ENCODE measurements at places on chromosomes 16 and 17.

DNA sequence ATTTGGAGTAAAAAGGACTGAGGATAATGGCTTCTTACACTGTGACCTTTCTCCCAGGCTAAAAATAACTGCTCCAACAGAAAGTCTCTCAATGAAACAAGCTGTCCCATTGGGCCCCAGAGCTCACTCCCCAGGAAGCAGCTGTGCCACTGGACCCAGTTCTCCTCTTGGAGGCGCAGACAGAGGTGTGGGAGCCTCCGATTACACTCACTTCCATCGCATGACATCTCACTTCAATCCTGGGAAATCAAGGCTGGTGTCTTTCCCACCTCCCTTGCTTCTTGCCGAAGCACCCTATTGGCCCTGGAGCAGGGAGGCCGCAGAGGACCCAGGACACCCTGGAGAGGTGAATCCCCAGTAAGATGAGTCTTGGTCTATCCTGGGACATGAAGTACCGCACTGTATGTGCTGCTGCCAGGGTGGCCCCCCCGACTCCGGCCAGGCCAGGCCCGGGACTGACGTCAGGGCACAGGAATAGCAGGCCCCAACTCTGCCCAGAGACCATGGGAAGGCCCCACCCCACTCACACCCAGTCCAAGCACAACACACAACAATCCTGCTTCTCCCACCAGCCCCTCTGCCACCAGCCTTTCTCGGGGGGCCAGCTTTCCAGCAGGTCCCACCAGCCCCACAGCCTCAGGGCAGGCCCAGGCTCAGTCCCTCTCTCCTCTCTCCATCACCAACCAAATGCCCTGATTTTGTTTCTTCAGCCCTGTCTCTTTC lies 29.5 kb downstream of the SRL start:
- no peak for DNase-seq

DNA sequence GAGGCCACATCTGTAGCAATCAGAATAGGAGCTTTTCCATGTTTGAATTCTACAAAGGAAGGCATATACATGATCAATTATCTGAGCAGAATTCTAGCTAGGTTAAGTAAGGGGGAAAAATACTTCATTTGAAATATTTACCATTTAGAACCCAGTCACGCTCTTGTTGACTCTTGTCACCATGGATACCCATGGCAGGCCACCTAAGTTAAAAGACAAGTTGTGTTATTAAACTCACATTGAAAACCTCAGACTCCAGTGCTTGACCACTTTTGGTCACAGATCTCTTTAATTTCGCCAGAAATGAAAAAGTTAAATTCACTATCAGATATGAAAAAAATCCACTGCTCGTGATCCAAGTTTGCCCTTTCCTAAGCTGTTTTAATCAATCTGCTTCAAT lies 4.1 kb downstream of the DDX5 start:
- DNase-seq, result no peak

GRCh38 chr17:7290685-7291084 lies 3.8 kb downstream of the YBX2 start:
- DNase-seq, result peak; percentile 66

DNA sequence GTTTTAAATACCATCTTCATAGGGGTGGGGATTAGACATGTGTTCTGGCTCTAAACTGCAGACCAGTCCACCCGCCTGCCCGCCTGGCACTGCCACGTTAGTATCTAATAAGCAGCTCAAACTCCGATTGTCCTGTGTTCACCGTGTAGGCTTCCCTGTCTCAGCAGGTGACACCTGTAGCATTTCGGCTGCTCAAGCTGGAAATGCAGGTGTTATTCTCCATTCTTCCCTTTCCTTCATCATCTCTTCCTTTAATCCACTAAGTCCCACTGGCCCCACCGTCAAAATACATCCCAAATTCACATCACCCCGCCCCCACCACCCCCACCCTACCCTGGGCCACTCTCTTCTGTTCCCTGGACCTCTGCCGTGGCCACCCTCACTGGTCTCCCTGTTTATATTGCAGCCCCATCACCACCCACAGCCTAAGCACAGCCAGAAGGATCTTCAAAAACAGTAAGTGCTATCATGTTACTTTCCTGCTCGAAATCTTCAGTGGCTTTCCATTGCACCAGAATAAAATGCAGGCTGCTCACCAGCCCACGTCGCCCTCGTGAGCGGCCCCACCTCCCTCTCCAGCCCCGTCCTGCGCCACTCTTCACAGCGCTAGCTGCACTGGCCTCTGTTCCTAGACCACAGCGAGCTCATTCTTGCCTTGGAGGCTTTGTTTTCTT lies 65.1 kb downstream of the RTN4RL1 start:
- DNase-seq, result peak; percentile 88

DNA sequence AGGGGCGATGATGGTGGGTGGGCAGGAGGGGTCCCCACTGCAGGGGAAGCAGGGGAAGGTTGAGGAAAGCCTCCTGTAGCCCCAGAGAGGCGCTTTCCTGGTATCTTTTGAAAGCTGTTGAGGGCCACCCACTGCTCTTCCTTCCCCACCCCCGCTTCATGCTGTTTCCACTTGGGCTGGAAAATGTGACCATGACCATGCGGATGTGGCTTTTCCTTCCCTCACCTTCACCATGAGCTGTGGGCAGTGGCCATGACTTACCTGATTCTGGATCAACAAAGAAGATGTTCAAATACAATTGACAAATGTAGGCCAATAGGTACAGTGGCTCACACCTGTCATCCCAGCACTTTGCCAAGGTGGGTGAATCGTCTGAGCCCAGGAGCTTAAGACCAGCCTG lies 13.8 kb downstream of the MVP start:
- DNase-seq, result no peak

GRCh38 chr16:75326333-75326732 lies 74.9 kb upstream of the BCAR1 start:
- DNase-seq, result no peak

DNA sequence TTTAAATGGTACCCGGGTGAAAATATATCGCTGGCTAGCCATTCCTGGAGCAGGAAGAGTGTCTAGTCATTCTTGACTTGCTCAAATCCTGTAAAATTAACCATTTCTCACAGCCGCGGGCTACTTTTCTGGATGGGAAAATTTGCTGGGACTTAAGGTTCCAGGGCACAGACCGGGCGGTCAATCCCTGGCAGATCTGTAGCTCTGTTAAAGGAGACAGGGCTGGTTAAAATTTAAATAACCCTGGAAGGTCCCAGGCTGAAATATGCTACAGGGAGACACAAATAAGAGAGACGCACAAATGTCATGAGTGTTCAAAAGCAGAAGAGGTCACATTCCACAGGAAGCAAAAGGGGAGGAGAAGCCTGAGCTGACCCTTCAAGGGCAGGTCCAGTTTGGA lies 229.6 kb upstream of the HSBP1 start:
- no peak for DNase-seq

DNA sequence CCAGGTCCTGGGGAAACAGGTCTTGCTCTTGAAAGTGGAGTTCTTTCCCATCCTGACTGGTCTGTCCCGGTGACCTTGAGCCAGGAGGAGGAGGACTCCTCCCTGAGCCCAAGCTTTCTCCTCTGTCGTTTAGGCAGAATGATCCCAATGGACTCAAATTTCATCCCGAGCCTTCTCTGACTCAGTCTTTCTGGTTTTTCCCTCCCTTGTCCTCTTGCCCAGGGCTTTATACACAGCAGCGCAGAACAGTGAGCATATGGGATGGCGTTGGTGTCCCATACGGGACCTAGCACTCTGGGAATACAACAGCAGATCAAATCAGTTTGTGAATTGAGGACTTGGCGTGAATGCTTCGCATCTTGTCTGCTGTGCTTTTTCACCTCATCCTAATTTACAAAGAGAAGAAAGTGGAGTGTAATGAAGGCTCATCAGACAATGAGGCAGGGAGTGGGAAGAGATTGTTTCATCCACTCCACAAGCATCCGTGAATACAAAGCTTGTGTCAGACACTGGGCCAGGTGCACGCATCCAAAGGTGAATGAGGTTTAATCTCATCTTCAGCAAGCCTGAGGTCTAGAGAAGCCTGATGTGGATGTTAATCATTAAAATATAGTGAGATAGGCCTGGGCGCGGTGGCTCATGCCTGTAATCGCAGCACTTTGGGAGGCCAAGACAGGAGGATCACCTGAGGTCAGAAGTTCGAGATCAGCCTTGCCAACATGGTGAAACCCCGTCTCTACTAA lies 1.1 kb upstream of the XYLT1 start:
- DNase-seq, result peak; percentile 92

- peak; percentile 88 for DNase-seq
These were observed 14.8 kb downstream of the PLD6 start for GRCh38 chr17:17191346-17191792.
